ENCODE measurements at places on chromosomes 16 and 17.

DNA sequence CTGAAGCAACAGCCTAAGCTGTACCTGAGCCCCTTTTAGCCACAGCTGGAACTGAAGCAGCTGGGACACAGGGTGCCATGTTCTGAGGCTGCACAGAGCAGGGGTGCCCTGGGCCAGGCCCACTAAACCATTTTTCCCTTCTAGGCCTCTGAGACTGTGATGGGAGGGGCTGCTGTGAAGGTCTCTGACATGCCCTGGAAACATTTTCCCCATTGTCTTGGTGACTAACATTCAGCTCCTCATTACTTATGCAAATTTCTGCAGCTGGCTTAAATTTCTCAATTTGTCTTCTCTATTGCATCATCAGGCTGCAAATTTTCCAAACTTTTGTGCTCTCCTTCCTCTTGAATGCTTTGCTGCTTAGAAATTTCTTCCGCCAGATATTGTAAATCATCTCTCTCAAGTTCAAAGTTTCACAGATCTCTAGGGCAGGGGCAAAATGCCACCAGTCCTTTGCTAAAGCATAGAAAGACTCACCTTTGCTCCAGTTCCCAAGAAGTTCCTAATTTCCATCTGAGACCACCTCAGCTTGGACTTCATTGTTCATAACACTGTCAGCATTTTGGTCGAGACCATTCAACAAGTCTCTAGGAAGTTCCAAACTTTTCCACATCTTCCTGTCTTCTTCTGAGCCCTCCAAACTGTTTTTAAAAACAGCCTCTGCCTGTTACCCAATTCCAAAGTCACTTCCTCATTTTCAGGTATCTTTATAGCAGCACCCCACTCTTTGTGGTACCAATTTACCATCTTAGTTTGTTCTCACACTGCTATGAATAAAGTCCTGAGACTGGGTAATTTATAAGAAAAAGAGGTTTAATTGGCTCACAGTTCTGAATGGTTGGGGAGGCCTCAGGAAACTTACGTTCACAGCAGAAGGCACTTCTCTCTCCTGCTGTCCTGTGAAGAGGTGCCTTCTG, 49.8 kb downstream of the TMEM100 start:
- no peak overlapping the region for H3K27ac ChIP-seq
- no peaks in the 10 kb centered on the region for H3K36me3 ChIP-seq
- DNase-seq, result no peak
- no peaks in the 10 kb centered on the region for H3K4me1 ChIP-seq

DNA sequence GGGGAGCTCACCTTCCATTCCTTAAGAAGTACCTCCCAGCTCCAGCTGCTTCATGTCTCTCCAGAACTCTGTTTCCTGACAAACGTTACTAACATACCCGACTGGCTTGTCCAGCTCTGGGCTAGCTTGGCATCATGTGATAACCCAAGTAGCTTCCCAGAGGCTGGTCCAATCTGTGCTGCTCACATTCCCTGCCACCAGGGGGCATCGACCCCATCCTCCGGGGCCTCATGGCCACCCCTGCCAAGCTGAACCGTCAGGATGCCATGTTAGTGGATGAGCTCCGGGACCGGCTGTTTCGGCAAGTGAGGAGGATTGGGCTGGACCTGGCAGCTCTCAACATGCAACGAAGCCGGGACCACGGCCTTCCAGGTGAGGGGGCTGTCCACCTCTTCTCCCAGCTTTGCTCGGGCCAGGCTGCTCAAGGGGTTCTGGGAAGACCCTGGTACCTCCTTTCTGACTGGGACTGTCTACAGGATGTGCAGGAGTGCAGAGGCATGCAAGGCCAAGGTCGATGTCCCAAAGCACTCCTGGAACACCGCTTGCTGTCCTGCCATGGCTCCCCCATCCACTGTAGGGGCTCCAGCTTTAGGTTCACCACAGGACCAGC, 7.6 kb downstream of the EPX start:
- H3K4me1 ChIP-seq, result no peaks in the 10 kb centered on the region
- H3K36me3 ChIP-seq, result no peaks in the 10 kb centered on the region
- no peak overlapping the region for H3K27ac ChIP-seq
- H3K4me3 ChIP-seq, result no peak overlapping the region
- peaks cover 5% of the 10 kb centered on the region for H3K27me3 ChIP-seq

DNA sequence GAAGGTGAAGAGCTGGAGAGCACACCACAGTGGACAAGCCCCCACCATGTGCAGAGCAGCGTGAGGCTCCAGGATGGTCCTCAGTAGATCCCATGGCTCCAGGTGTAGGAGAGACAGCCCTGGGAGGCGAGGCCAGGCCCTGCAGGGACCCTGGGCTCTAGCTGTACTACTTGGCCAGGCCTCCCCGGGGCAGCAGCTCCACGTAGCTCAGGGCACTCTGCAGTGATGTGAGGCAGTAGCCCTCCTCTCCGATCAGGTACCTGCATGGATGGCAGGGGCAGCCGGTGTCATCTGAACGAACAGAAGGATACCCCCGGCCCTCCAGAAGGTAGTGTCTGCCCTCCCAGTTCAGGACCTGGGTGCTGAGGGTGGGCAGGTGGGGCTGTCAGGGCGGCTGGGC, 6.2 kb upstream of the SPATA2L start:
- H3K36me3 ChIP-seq, result no peaks in the 10 kb centered on the region
- no peak overlapping the region for H3K4me3 ChIP-seq
- H3K27me3 ChIP-seq, result no peaks in the 10 kb centered on the region
- H3K27ac ChIP-seq, result no peak overlapping the region
- H3K4me1 ChIP-seq, result no peaks in the 10 kb centered on the region

DNA sequence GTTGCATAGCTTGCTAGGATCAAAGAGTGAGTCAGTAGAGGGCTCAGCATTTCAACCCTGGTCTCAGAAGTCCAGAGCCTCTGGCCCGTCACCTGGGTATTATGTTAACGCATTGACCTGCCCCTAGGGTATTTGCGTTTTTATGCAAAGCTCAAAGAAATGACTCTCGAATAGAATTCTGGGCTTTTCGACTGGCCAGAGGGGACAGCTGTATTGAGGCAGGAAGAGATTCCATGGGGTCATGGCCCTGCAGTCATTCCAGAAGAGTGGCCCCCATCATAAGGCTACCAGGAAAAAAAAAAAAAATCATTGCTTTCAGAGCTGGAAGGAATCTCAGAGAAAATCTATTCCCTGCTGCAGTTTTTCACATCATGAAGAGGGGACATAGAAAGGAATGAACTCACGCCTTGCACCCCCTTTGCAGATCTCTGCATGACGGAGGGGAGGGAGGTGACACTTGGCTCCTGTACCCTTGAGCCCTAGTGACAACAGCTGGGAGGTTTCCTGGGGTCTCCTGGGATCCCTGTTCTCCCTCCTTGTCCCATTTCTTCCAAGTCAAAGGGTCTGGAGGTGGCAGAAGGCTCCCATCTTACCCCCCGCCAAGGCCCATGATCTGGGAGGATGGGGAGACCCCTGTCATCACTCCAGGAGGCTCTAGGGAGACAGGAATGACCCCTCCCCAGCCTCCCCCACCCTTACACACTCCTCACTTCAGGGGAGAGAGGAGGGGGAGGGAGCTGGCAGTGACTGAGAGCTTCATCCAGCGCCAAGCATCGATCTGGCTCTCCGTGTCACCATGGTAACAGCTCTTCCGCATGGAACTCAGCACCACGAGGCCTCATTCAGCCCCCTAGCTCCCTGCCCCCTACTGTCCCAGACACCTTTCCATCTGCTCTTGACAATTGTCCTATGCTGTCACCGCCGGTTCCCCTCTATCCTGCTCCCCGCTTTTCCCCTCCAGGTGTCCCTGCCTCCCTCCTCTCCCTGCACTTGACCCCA, 35.8 kb downstream of the GP2 start:
- H3K36me3 ChIP-seq, result no peaks in the 10 kb centered on the region
- H3K27me3 ChIP-seq, result 0 out of 2 replicates have a peak, but pooled peaks cover 3% of the 10 kb centered on the region
- no peak overlapping the region for H3K27ac ChIP-seq
- no peak for DNase-seq
- H3K4me3 ChIP-seq, result no peak overlapping the region

GRCh38 chr17:56009795-56010651, 143.3 kb upstream of the ANKFN1 start:
- H3K4me1 ChIP-seq, result no peaks in the 10 kb centered on the region
- H3K27ac ChIP-seq, result no peak overlapping the region
- DNase-seq, result no peak
- H3K36me3 ChIP-seq, result no peaks in the 10 kb centered on the region
- H3K27me3 ChIP-seq, result no peaks in the 10 kb centered on the region

GRCh38 chr16:81626181-81626674, 152.9 kb upstream of the PLCG2 start:
- H3K4me1 ChIP-seq, result peaks cover 17% of the 10 kb centered on the region
- peaks cover 7% of the 10 kb centered on the region for H3K36me3 ChIP-seq
- DNase-seq, result peak; percentile 25
- H3K4me3 ChIP-seq, result no peak overlapping the region

GRCh38 chr16:87375426-87376135, 8.0 kb downstream of the FBXO31 start:
- no peak overlapping the region for H3K27ac ChIP-seq
- H3K4me3 ChIP-seq, result no peak overlapping the region
- H3K36me3 ChIP-seq, result no peaks in the 10 kb centered on the region
- H3K4me1 ChIP-seq, result no peaks in the 10 kb centered on the region

- DNase-seq, result no peak
- no peak overlapping the region for H3K4me3 ChIP-seq
- H3K27me3 ChIP-seq, result no peaks in the 10 kb centered on the region
Observed at GRCh38 chr16:4682084-4682591, 11.2 kb upstream of the NUDT16L1 start.

- H3K4me1 ChIP-seq, result peaks cover 19% of the 10 kb centered on the region
- H3K27ac ChIP-seq, result no peak overlapping the region
- H3K27me3 ChIP-seq, result no peaks in the 10 kb centered on the region
- H3K4me3 ChIP-seq, result no peak overlapping the region
- H3K36me3 ChIP-seq, result no peaks in the 10 kb centered on the region
- no peak for DNase-seq
Observed at GRCh38 chr17:72176951-72177660, 56.3 kb downstream of the SOX9 start.

DNA sequence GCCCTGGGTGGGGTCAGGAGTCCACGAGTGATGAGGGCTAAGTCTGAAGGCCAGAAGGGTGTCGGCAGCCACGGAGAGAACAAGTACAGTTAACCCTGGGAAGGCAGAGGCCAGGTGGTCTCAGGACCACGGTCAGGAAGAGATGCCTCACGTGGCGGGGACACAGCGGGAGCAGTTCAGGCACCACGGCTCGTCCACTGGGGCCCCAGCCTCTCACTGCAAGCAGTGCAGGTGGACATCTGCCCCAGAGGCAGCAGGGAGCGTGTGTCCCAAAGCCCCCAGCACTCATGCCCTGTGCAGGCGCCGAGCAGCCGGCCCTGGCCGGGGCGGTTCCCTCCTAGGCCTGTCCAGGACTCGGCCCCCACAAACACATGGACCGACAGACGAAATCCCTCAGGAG, 4.7 kb downstream of the LMF1 start:
- DNase-seq, result no peak
- H3K36me3 ChIP-seq, result no peaks in the 10 kb centered on the region
- no peak overlapping the region for H3K27ac ChIP-seq
- H3K4me1 ChIP-seq, result peaks cover 23% of the 10 kb centered on the region
- H3K4me3 ChIP-seq, result no peak overlapping the region

DNA sequence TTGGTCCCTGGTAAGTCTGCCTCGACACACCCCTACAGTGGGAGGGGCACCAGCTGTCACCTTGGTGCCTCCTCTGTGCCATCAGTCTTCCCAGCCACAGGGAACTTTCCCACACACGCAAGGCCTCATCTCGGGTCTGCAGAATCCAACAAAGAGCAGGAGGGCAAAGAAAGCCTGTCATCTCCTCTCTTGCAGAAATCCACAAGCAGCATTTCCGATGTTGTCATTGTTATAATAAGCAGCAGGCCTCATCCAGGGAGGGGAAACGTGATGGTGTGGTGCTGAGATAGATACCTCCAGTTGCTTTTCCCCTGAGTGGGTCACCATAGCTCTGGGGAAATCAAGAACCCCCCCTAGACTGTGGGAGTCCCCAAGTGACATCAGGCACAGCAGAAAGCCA, 110.4 kb downstream of the CMIP start:
- no peaks in the 10 kb centered on the region for H3K27me3 ChIP-seq
- DNase-seq, result no peak
- H3K4me3 ChIP-seq, result no peak overlapping the region
- peaks cover 29% of the 10 kb centered on the region for H3K4me1 ChIP-seq
- H3K36me3 ChIP-seq, result no peaks in the 10 kb centered on the region
- no peak overlapping the region for H3K27ac ChIP-seq

GRCh38 chr17:29622337-29623282, at the start of gene CORO6:
CORO6 (minus strand) TSS chr17:29622912; CDS start chr17:29621421, 1,491 bp downstream.
- H3K36me3 ChIP-seq, result no peaks in the 10 kb centered on the region
- H3K4me3 ChIP-seq, result peak within 1 kb of the TSS; percentile 69
- H3K27me3 ChIP-seq, result no peaks in the 10 kb centered on the region
- DNase-seq, result no peak
- H3K27ac ChIP-seq, result no peak within 1 kb of the TSS
- peaks cover 22% of the 10 kb centered on the region for H3K4me1 ChIP-seq

GRCh38 chr17:50481648-50482047, 3.0 kb downstream of the RSAD1 start:
- H3K27me3 ChIP-seq, result no peaks in the 10 kb centered on the region
- no peak overlapping the region for H3K4me3 ChIP-seq
- DNase-seq, result no peak
- H3K4me1 ChIP-seq, result peaks cover 24% of the 10 kb centered on the region
- H3K27ac ChIP-seq, result no peak overlapping the region

DNA sequence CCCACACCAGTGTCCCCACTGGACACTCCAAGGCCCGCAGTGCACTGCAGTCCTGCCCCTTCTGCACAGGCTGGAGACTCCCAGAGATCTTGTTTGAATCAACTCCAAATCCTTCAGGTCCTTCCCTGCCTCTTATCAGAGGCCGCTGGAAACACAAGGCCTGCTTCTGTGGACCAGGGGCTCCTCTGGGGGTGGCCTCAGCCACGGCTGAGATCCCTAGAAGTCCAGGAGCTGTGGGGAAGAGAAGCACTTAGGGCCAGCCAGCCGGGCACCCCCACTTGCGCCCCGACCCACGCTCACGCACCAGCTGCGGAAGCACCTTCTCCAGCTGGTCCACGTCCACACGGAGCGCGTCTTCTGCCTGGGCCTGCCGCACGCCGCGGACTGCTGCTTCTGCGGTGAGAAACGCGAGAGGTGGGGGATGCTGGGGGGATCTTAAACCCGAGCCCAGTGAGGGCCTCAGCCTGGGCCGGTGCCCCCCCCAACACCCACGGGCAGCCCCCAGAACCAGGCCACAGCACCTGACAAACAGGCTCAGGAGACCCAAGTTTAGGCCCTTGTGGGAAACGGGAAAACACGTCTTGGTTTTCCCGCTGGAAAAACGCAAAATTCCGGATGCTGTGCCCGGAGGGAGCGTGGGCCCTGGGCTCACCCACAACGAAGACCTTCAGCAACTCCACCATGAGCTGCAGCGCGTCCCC, 3.5 kb downstream of the CENPX start:
- H3K4me1 ChIP-seq, result peaks cover 15% of the 10 kb centered on the region
- H3K27ac ChIP-seq, result no peak overlapping the region
- no peaks in the 10 kb centered on the region for H3K36me3 ChIP-seq
- no peaks in the 10 kb centered on the region for H3K27me3 ChIP-seq
- no peak overlapping the region for H3K4me3 ChIP-seq

Data from PC-3 (cell line).